RKO (cell line): ENCODE measurements at places on chromosomes 11 and 22.

GRCh38 chr11:875769-876301 lies 33.2 kb downstream of the TSPAN4 start:
- DNase-seq: no peak

GRCh38 chr11:1728931-1729691 lies 21.3 kb downstream of the IFITM10 start:
- no peak for DNase-seq

DNA sequence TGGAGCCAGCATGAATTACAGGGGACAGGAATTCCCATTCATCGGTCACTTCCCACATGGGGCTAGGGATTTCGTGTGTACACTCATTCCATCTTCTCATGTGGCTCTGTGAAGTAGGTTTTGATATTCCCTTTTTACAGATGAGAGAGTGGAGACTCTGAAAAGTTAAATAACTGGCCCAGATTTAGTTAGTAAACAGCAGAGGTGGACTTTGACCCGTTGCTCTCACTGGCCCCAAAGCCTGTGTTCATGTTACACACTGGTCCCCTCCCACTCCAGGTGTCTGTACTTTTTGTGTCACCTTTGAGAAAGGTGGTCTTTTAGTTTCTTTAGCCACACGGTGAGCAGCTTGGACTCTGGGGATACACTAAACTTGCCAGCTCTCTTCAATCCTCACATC lies 108.5 kb downstream of the MICAL2 start:
- no peak for DNase-seq

- peak; percentile 76 for DNase-seq
Measured at GRCh38 chr11:87473174-87473573, 435.4 kb downstream of the TMEM135 start.

GRCh38 chr22:38471237-38471636 lies 3.3 kb downstream of the KDELR3 start:
- DNase-seq: no peak

DNA sequence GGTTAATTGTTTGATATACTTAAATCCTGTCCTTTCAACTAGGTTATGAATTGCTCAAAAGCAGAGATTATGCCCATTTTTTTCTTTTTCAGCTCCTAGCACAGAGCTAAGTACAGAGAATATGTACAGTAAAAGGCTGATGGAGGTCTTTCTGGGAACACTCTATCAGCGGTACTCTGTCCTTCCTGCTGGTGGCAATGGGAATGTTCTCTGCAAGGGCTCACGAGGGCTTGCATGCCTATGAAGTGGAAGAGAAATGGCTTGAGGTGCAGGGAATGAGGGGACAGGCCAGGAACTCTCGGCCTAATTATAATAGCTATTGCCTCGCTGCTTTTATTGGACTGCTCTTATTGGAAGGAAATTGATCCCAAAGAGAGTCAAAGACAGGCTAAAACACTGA lies 83.7 kb upstream of the RAB1B start:
- no peak for DNase-seq
